ENCODE measurements at places on chromosomes 2 and 18.

DNA sequence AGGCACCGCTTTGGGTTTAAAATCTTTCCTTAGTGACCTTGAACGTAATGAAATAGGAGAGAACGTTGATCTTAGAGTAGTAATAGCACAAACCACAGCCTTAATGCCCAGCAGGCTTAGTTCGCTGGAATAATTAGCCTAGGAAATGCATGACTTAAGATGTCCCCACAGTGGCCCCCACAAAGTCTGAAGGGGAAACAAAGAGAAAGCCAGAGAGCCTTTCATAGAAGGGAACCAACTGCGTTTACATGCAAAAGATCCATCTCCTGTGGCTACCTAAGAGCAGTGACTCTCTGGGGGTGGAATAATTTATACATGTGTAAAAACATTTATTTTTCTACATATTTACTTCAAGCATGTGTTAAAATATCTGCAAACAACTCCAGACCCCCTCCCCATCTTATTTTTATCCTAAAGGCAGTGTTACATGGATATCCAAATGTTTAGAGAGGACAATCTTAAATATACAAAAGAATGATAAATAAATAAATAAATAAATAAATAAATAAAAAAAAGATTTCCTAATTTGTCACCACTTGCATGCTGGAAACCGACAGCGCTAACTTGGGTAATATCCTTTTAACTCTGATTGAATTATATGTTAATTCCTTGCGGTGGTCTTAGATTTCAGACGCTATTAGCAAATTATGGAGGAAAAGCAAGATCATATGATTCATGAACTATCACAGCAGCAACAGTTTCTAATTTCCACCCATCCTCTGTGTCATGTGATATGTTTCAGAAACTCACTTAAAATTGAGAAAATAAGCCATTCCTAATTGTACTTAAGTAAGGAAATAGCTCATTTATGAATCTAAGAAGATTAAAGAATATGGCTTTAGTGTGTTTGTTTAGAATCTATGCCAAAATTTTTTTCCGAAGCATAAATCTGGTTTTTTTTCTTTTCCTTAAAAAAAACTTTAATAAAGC, 23.4 kb upstream of the CYP1B1 start:
- no peak for DNase-seq

GRCh38 chr2:156164091-156164720, 168.3 kb downstream of the NR4A2 start:
- DNase-seq, result no peak

GRCh38 chr18:59554796-59555335, 142.4 kb downstream of the CCBE1 start:
- DNase-seq, result no peak

- no peak for DNase-seq
Observed at GRCh38 chr18:37543321-37543720, 22.3 kb downstream of the CELF4 start.

DNA sequence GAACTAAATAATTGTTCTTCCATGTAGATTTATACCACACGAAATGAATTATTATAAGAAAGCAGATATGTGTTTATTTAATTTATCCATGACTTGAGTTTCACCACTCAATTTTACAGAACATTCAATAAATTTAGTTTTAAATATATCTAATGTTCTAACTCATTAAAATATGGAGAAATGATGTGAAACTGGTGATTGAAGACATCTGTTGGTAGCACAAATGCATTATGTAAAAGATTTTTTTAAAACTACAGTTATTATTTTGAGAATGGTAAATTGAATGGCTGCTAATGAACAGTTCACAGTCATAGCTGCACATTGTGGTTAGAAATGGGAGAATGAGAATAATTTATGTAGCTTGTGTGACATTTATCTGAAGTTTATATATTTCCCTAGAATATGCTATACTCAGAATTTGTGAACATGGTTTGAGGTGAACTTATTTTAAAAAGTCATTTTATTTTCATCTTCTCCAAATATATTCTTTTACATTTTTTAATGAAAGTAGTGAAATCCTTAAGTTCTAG, 203.5 kb downstream of the DPP4 start:
- no peak for DNase-seq

DNA sequence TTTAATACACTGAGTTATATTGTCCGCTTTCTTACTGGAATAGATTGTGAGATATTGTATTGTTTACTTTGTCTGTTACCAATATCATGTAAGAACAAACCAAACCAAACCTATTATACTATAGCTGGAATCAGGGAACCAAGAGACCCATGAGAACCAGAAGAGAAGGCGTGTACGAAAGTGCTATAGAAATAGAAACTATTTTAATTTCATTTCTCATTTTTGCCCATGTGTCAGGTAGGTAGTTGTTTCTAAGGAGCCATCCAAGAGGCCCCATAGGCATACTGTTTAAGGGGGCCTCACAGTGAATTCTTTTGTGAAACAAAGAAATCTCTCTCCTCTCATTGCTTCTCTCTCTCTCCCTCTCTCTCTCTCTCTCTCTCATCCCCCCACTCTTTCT, 363.6 kb downstream of the RNF144A start:
- no peak for DNase-seq

DNA sequence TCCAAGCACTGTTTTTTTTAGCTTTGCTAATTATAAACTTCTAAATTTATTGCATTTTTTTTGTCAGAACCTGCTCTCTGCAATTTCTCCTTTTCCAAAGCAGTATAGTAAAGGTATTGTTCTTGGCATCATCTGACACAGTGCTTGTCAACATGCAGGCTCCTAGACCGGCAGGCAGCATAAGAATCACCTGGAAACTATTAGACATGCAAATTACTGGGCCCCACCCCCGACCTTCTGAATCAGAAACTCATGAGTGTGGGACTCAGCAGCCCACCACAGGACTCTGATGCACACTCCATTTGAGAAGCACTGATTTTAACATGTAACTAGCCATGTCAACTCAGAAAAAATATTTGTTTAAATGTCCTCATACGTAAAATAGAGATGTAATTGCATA, 551.1 kb upstream of the CELF4 start:
- peak; percentile 3 for DNase-seq

DNA sequence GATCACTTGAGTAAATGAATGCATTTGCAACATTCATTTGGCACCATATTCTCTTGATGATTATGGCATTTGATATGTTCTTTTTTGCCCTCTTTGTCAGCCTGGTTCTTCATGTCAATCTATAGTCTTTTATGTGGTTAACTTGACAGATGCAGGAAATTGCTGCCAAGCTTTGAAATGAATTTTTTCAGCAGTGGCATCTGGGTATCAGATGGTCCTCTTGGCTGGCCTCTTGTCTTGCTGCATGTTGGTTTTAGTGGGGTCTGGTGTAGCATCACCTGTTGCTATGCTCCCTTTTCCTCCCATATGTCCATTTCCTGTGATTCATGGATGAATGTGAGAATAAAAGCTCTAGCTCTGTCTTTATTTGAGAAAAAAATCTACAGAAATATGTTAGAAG, 119.9 kb downstream of the DPP4 start:
- DNase-seq, result no peak

DNA sequence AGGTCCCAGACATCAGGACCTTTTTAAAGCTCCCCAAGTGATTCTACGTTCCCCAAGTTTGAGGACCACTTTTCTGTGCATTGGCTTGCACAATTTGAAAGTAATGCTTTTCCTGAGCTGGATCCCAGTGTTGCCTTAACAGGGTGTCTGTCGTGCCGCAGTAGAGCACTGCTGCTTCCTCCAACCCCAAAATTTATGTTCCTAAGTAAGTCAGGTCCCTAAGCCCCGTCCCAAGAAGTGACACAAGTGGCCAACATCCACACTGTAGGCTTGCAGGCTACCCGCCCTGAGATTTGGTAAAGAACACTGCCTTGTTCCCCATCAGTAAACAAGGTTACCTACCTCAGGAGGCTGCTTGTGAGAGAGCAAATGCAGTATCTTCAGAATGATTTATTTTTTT, 2.0 kb downstream of the SFT2D3 start:
- no peak for DNase-seq

- DNase-seq, result no peak
Observed at GRCh38 chr2:232061265-232061664, 99.8 kb downstream of the DIS3L2 start.

DNA sequence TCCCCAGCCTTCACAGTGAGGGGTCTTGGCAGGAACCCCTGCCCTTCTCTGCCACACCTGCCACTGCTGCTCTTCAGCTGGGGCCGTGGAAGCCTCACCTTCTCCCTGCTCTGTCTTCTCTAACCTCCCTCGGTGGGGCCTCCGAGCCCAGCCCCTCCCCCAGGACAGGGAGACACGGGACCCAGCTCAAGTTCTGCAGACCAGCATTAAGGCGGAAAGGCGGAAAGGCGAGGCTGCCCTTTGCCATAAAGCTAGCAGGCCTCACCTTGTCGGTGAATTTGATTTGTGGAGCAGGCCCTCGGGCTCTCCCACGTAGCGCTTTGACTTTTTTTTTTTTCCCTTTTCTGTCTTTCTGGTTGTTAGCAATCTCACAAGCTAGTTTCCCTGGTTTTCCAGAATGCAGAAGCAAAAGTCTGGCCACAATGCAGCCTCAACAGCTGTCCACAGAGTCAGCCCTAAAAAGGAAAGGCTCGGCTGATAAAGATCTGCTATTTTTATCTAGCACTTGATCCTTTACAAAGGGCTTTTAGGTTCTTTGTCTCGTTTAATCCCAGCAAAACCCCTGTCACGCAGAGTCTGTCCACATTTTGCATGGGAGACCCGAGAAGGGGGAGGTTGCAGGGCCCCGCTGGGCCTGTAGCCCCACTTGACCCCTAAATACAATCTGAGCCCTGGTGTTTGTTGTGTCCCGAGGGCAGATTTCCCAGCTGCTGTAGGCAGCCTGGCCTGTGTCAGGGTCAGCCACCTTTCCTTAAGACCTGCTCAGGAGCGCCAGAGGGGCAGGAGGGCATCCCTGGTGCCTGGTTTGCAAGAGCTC, 6.0 kb downstream of the ITM2C start:
- DNase-seq, result peak; percentile 46

- DNase-seq, result no peak
Observed at GRCh38 chr2:60446413-60447267, 106.8 kb downstream of the BCL11A start.

- DNase-seq, result peak; percentile 10
Observed at GRCh38 chr2:158755310-158756087, 39.6 kb upstream of the DAPL1 start.

- DNase-seq, result no peak
Observed at GRCh38 chr2:229297247-229297646, 26.2 kb upstream of the PID1 start.
